ENCODE measurements at places on chromosomes 2 and 18.

DNA sequence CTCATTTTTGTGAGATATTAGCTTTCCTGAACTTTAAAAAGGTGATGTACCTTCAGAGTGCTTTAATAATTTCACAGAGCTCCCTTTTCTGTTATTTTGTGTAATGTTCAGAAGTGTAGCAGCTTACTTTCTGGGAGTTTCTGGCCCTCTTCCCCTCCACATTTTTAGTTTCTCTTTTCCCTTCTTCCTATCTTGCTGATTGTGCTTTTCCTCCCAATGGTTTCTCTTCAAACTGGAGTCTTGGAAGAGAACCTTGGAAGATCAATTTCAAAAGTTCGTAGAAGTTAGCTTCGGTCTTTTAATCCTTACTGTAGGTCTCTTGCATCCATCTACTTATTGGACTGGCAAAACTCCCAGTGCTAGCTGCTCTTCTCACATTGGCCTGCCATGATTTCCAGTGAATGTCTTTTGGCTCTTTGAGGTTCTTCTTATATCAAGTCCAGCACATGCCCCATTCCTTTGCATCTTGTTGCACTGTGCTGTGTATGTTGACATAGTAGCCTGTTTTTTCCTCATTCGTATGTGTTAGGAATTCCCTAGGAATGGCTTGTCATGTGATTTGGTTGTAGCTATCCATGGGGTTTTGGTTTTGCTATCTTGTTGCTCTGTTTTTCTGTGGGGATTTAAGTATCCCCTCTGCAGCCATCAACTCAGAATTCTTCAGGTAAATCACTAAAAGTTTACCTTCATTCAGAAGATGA is 7.8 kb downstream of the CCNT2 start:
- no peak for DNase-seq

DNA sequence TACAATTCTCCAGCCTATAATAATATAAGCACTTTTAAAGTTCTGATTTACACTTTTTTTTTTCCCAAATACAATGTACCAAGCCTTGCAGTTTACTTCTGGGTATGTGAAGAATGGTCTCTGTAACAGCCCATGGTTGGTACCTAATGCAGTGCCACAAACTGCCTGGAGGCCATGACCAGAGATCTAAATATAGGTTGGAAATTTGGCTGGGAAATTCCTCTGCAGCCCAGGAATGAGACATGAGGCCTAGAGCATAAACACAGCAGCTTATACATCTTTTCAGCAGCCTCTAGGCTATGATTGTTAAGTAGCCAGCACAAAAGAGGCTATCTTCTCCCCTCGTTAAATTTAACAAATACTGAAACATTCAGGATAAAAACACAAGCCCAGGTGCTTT is 432.0 kb upstream of the FAM98A start:
- no peak for DNase-seq

- no peak for DNase-seq
These were observed 86.3 kb downstream of the FSHR start for GRCh38 chr2:49067971-49068370.

- no peak for DNase-seq
These were observed 76.0 kb upstream of the SESTD1 start for GRCh38 chr2:179340678-179341077.

DNA sequence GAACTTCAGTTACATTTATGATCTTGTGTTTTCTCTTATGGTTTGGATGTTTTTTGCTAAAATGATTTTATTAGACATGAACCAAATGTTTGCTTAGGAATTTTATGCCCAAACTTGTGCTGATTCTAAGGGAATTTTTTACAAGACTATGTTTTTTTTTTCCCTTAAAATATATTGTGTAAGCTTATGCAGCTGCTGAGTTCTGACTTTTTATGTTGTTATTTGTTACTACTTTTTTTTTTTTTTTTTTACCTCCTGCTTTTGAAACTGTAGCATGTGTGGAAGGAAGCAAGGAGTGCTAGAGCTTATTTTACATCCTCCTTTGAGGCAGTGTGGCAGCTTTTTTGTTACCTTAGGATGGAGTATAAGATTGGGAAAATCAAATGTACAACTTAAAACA is 6.0 kb upstream of the DNAH7 start:
- no peak for DNase-seq

- DNase-seq: no peak
These were observed 182.8 kb upstream of the FOSL2 start for GRCh38 chr2:28209864-28210263.

Measured in NCI-H1417 treated with DMSO at 0.1 percent for 48 hours (cell line).